ENCODE measurements at places on chromosomes 7 and 10.

DNA sequence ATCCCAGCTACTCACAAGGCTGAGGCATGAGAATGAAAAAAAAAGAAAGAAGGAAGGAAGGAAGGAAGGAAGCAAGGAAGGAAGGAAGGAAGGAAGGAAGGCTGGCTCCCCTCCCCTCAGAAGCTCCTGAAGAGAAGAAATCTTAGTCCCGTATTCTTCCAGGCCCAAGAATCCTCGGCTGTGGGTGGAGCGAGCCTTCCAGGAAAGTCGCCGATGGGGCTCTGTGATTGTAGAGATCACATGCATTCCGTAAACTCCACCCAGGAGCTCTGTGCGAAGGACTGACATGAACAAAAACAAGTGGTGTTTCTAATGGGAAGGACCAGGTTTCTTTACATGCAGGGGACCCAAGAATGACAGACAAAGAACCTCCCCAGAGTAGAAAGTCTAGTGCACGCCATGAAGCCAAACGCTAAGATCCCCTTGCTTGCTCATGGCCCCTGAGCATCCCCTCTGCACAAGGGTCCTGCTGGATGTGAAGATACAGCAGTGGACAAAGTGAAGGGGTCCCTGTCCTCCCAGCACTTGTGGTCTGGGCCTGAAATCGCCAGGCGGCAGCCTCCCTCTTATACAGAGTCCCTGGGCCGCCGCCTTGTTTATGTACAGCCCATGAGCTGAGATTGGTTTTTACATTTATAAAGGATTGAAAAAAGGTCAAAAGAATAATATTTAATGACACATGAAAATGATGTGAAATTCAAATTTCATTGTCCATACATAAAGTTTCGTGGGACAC lies 25.2 kb downstream of the CNPY1 start:
- DNase-seq, result no peak

DNA sequence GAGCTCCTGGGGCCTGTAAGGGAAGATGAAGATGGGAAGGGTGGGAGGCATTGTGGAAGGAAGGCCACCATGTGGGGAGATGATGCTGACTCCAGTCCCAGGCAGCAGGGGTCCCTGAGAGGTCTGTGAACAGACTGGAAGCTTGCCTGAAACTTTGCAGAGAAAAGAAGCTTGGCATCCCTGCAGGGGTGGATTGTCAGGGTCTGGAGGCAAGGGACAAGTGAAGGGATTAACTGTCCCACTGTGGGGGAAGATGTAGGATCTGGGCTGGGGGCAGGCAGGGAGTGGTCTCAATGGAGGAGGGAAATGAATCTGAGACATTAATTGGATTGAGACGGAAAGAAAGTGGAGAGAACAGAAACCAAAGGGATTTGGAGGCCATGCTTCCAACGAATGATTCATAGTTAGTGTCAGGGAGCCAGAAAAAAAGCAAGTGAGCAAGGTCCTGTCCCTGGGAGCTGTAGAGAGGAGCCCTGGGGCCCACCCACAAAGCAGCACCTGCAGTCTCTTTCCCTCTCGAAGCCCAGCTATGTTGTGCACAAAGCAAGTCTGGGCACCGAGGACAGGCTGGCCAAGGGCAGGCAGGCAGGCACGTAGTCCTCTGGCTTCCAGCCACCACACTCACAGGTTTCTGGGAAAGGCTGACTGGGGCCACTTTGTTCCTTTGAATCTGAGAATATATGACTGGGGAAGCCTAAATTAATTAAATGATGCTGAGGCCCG lies 4.7 kb upstream of the SLC18A3 start:
- DNase-seq, result no peak

DNA sequence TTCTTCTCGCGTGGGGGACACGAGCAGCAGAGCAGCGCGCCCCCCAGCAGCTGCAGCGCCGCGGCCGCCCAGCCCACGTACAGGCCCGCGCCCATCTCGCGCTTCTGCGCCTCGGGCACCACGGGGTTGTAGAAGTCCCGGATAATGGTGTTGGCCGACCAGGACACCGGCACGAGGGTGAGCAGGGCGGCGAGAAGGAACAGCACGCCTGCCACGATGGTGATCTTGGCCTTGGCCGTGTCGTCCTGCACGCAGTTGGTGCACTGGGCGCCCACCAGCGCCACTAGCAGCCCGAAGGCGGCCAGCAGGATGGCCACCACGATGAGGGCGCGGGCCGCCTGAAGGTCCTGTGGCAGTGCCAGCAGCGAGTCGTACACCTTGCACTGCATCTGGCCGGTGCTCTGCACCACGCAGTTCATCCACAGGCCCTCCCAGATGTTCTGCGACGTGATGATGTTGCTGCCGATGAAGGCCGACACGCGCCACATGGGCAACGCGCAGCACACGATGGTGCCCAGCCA lies 529 bp downstream of the CLDN3 start:
- DNase-seq, result no peak

DNA sequence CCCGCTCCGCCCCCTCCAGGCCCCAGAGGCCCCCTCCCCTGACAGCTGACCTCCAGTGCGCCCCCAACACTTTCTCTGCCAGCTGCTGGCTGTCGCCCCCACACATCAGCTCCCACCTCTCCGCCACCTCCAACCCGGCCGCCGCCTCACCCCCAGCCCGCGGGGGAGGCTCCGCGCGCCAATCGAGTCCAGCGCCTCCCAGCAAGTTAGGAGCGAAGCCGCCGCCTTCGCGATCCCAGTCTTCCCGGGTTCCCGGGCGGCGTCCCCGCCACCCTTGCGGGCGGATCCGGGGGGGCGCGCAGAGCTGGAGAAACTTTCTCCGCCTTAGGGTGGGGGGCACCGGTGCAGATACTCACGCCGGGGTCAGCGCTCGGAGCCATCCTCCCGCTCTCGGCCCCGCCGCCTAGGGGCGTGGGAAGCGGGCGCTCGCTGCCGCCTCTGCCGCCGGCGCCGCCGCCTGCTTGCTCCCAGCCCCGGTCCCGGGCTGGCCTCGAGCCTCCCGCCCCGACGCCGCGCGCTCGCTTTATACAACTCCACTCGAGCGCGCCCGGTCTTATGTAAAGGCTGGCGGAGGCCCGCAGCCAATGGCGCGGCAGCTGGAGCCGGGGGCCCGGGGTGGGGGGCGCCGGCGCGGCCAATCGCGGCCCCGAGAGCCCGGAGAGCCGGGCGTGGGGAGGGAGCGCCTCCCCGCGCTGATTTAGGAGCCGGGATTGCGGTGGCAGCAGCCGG lies at the start of gene CRTAC1:
Gene CRTAC1 (minus strand): TSS at position 529 of the 729 bp plus-strand sequence. CDS start 149 bp downstream, at position 380.
- no peak for DNase-seq

- DNase-seq, result no peak
Measured at GRCh38 chr10:137606-138005, 2.4 kb downstream of the ZMYND11 start.

DNA sequence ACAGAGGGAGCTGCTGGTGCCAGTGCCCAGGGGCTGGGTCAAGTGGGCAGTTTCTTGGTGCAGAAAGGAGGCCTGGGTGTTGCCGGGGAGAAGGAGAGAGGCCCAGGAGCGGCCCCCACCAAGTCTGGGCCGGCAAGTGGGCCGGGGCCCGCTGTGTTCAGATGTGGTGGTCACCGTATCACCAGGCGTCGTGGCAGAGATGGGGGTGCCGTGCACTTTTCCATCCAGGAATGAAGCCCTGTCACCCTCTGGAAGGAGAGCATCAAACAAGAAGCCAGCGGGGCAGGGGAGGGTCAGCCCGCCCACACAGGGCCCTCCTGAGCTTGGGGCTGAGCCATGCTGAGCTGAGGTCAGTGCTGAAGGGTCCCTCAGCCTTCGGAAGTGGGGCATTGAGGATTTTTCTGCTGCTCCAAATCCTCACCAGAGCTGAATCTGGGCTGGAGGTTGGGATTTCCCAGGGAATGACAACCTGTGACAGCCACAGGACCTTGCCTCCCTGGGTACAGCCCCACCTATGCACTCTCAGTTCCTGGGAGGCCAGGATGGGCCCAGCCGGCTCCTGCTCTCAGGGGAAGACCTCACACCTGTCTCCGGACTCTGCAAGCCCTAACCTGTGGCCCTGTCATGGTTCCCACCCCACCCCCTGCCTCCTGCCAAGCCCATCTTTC lies 27.9 kb upstream of the INPP5A start:
- no peak for DNase-seq

GRCh38 chr7:92934096-92934495 lies 97.7 kb upstream of the CDK6 start:
- no peak for DNase-seq

DNA sequence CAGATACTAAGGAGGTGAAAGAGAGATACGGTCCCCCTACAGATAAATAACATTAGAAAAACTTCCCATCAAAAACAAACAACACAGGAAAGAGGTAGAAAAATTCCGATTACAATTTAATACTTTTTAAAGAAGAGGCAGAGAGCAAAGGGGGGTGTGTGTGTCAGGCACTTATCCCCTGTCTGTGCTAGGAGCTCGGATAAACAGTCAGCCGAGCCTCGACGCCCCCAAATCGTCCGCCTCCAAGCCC lies 3.6 kb downstream of the PAX2 start:
- DNase-seq, result no peak

DNA sequence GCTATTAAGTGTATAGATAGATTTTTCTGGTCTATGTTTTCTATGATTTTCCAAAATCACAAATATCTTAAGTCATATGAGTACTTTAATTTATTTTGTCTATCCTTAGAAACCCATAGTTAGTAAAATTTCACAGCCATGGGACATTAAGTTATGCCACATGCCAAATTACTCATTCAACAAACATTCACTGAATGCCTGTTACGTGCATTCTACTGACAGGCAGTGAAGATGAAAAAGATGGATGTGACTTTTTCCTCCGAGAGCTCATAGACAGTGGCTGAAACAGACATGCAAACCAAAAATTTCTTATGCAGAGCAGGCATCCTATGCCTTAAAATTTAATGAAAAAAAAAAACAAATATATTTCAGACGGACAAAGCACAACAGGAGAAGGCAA lies 84.9 kb downstream of the CHRM2 start:
- DNase-seq, result peak; percentile 62

DNA sequence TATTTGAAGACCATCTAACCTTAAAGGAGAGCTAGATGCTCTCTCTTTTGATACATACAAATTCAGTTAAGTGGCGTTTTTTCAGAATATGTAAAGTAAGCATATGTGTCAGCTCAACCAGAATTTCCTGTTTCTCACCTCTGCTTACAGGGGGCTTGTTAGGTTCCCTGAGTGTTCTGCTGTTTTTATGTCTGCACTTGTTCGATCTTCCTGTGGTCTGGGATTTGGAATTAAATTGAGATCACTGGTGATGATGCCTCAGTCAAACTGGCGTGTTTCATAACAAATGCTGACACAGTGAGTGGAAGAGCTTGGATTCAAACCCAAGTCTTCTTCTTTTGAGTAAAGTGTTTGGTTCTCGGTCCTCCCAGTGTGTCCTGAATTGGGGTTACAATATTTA lies 348.3 kb upstream of the AKR1E2 start:
- no peak for DNase-seq

DNA sequence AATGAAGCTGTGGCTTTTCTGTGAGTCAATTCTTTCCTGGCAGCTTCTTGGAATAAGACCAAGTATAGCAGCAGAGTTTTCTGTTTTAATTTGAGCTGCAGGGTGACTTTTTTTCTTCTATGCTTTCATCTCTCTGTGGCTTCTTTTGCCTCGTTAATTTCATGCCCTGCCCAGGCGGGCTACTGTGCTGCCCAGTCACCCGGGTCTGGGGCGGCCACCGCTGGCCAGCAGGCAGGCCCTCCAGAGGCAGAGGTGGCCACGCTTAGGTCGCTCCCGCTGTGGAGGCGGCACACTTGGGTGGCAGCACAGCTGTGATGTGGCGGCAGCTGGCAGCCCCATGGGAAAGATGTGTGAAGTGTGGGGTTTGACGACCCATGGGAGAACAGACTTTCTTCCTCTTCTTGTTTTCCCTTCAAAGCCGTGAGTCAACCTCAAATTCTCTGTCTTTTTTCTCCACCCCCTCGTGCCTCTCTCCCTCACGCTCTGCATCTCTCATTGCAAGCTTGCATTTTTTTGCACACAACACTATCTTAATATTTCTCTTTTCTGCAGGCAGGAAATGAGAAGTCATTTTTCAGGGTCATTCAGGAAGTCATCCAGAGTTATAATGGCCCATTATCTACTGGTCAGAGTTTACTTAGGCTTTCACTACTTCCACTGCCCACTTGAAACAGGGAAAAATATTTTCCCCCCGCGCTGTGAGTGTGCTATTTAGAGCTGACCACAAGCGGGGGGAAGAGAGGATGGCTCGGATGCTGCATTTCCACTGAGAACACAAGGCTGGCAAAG lies 67.8 kb downstream of the EGFR start:
- peak; percentile 56 for DNase-seq

GRCh38 chr10:129883626-129884397 lies 80.3 kb downstream of the EBF3 start:
- DNase-seq, result no peak

- no peak for DNase-seq
Measured at GRCh38 chr7:24440892-24441291, 132.4 kb upstream of the PALS2 start.

GRCh38 chr7:74544706-74545469 lies 91.2 kb downstream of the GTF2IRD1 start:
- DNase-seq, result peak; percentile 31

GRCh38 chr7:3495954-3496353 lies 194.9 kb downstream of the SDK1 start:
- DNase-seq, result no peak

DNA sequence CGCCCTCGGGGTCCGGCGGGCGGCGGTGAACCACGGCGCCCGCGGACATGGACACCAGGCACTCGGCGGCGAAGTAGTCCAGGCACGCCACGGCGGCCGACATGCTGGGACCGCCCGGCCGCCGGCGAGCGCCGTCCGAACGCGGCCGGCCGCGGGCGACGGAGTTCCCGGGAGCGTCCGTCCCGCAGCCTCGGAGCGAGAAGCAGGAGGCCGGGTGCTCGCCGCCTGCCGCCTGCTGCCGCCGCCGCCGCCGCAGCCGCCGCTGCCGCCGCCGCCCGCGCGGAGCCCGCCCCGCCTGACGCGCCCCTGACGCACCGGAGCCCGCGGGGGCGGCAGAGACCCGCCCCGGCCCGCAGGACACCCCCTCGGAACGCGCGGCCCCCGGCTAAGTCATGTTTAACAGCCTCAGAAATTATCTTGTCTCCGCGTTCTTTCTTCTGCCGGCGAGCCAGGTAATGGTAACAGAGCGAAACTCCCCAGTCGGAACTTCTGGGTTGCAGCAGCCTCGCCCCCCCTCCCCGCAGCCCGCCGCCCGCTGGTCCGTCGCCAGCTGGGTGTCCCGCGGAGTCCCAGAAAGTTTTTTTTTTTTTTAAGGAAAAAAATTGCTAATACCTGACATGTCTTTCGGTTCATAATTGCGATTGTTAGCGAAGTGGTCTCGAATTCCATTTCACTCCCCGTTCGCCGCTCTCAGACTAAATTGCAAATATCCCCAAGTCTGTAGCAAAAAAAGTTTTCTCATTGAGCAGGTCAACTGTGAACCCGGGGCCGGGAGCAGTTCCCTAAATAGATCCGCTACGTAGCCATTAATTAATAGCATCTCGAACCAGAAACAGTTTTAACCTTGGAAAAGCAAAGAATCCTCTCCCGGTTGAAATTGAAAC lies at the start of gene KLF14:
Gene KLF14 (minus strand): TSS at position 277 of the 884 bp plus-strand sequence. CDS start 174 bp downstream, at position 103.
- DNase-seq, result no peak

- DNase-seq, result no peak
Measured at GRCh38 chr10:114310346-114310745, 71.3 kb downstream of the VWA2 start.

- DNase-seq, result no peak
Measured at GRCh38 chr7:120014925-120015465, 258.0 kb upstream of the KCND2 start.

GRCh38 chr7:50775836-50776235 lies 6.9 kb downstream of the GRB10 start:
- no peak for DNase-seq

Measured in HS-27A (cell line).